ENCODE measurements at places on chromosomes 7 and 10.

- DNase-seq: no peak
Measured at GRCh38 chr7:17546592-17546991, 248.1 kb downstream of the AHR start.

GRCh38 chr10:79053481-79054202 is 15.1 kb upstream of the ZMIZ1 start:
- no peak for DNase-seq

- DNase-seq: no peak
Measured at GRCh38 chr10:99341248-99341647, 12.1 kb downstream of the CNNM1 start.

- no peak for DNase-seq
Measured at GRCh38 chr7:33757563-33758165, 147.7 kb upstream of the BMPER start.

DNA sequence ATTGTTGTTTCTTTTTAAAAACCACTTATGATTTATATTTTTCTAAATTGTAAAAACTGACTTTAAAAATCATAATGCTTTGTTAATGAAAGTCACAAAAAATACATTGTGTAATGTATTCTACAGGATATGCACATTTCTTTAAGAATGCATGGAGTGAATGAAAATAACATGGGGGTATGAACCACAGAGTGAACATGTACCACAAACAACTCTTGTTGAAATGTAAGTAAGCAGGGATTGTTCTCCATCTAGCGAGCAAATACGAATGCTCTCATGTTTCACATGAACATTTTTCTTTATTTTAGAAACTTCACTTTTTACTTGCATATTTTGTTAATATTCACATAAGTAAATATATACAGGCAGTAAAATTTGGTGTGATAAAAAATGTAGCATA is 35.6 kb upstream of the LAMB4 start:
- DNase-seq: no peak

- no peak for DNase-seq
Measured at GRCh38 chr7:22485189-22485588, 14.8 kb downstream of the STEAP1B start.

- DNase-seq: no peak
Measured at GRCh38 chr10:86284355-86285105, 82.1 kb downstream of the GRID1 start.

DNA sequence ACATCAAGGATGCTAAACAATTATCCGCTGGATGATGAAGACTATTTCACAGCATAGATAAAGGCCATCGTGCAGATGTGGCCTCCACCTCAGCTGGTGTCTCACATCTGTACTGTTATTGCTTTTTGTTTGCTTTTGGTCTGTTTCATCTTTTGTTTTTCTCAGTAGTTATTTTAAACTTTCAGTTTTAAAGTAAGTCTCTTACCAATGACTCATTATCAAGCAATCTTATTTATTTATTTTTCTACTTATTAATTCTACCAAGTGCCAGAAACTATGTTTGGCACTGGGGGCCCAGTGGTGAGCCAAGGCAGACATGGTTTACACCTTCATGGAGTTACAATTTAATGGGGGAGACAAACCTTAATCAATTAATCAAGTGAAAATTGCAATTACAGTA is 250.9 kb upstream of the TMEM72 start:
- DNase-seq: no peak

- DNase-seq: no peak
Measured at GRCh38 chr7:101166909-101167644, 1.7 kb upstream of the VGF start.

- DNase-seq: no peak
Measured at GRCh38 chr7:131244259-131244852, 83.3 kb upstream of the MKLN1 start.

DNA sequence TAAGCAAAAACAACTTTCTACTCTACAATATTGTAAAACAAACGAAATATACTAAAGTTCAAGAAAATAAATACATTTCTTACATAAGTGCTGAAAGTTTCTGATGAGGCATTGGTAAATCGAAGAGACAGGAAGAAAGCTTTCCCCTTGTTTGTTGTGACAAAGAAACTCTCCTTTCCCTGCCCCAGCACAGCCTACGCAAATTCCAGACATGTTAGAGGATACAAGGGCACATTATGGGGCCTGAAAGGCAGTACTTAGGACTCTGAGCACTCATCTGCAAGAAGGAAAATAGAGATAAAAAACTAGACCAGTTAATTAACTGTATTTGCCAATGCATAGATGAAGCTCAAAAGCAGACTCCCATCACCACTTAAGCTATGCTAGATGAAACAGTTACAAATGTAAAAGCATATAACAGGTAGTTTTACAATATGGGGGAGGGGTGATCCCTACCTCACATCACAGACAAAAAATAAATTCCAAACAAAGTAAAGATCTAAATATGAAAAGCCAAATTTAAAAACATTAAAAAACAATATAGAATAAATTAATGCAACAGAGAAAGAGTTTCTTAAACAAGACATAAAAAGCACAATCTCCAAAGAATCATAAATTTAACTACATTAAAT is 21.8 kb downstream of the ARHGAP19 start:
- no peak for DNase-seq

- peak; percentile 86 for DNase-seq
Measured at GRCh38 chr10:131997366-131998049, 15.8 kb upstream of the BNIP3 start.

- DNase-seq: no peak
Measured at GRCh38 chr10:80371467-80371866, 14.9 kb downstream of the DYDC2 start.

- no peak for DNase-seq
Measured at GRCh38 chr10:71086439-71087080, 125.8 kb upstream of the UNC5B start.

- DNase-seq: no peak
Measured at GRCh38 chr7:100466653-100467605, 2.9 kb upstream of the SPACDR start.

DNA sequence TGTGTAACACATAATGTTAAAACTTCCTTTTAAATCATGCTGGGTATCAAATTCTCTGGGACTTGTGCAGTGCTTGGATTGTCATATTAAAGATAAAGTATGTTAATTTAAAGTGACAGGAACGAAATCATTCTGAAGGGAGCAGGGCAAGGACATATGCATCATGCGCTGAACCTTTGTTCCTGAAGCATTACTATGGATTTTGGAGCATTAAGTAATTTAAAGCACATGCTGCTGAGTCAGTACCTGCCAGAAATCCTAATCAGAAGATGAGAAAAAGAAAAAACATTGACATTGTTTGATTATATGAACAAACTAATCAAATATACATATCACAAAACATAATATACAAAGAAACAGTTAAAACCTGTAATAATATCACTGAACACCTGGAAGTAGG is 101.4 kb downstream of the MICU1 start:
- DNase-seq: no peak

DNA sequence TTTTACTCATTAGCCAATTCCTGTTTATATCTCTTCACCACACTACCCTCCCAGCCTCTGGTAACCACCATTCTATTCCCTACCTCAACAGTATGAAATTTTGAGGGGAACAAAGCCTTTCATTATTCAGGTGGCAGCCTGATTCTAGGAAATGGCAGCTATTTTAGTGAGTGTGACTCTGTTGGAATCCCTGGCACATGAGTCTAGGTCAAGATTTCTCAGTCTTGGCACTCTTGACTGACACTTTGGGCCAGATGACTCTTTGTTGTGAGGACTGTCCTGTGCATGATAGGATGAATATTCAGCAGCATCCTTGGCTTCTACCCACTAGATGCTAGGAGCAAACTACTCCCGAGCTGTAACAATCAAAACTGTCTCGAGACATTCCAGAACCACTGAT is 322.8 kb upstream of the PHYHIPL start:
- no peak for DNase-seq

- no peak for DNase-seq
Measured at GRCh38 chr7:101501351-101501750, 127.7 kb downstream of the MYL10 start.

DNA sequence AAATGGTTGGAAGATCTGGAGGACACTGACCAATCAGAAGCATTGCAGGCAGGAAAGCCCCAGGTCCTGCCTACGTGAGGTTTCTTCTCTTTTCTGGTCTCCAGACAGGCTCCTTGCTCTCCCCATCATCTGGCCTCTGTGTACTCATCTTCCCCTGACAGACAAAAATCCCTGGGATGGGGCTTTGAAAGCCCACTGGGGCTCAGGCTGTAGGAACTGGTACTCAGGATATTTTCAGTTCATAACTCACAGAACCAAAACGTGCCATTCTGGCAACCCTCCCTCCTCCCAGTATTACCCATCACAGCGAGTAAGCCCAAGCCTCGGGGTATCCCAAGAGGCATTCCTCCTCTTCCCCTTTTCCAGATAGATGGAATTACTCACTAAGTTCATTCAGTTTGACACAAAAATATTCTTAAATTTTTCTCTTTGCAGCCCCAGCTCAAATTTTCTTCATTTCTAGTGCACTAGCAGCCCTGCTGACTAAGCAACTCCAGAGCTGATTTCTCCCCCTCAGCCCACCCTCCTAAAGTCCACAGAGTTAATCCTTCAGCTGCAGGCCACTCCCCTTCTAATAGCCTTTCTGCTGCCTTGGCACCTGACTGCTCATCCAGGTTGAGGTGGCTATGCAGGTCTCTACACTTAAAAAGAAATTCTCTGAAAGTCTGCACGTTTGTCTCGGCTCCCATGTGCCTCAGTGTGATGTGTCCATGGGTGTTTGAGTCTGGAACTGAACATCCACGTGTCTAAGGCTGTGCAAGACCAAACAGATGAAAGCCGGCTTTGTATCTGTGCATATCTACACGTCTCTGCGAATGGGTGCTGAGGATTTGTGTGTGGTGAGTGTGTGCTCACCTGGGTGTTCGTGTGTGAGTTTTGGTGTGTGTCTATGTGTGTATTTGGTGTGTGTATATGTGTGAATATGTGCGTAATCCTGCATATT is 331.4 kb downstream of the CCSER2 start:
- DNase-seq: no peak

- DNase-seq: no peak
Measured at GRCh38 chr10:119761106-119761505, 35.3 kb downstream of the INPP5F start.

DNA sequence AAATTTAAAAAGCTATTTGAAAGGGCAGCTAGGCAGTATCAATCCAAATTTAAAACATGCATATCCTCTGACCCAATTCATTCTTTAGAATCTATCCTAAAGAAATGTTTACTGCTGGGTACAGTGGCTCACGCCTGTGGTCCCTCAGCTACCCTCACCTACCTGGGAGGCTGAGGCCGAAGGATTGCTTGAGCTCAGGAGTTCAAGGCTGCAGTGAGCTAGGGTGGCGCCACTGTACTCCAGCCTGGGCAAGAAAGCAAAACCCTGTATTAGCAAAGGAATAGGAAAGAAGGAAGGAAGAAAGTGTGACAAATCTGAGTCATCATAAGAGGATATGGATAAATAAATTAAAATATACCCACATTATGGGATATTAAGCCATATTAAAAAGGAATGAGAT is 36.3 kb downstream of the C7orf33 start:
- no peak for DNase-seq

DNA sequence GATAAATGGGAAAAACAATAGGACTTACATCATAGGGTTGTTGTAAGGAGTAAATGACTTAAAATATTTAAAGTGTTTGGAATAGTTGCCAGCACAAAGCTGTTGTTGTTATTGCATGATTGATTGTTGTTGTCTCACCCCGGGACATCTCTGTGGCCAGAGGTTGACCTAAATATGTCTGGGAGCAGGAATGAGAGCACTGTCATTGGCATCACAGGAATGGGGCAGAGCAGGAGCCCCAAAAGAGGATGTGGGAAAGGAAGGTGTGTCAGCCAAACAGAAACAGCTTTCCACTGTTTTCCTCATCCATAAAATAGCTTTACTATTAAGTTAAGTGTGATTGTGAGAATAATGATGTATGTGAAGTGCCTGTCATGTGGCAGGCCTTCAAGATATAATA is 121.6 kb downstream of the TMEM168 start:
- no peak for DNase-seq

GRCh38 chr10:101161494-101162299 is 30.6 kb downstream of the TLX1 start:
- DNase-seq: no peak

DNA sequence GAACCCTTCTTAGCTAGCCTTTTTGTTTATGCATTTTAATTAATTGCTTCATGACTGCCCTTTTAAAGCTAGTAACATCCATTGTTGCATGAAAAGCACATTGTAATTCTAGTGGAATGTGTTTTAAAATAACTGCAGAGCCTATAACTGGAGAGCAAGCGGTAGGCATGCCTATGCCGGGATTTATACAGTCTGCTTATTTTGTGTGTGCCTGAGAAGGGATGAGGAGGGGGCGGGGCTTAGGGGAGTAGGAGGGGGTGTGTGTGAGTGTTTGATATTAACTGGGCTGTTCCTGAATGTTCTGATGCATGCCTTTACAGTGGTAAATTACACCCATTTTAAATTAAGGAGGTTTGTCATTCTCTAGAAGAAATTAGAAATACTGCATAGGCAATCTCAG is 208.1 kb downstream of the TCF7L2 start:
- DNase-seq: no peak

GRCh38 chr10:130862122-130862521 is 449.4 kb downstream of the TCERG1L start:
- DNase-seq: no peak

GRCh38 chr7:2496375-2496774 is 20.2 kb upstream of the GRIFIN start:
- no peak for DNase-seq

DNA sequence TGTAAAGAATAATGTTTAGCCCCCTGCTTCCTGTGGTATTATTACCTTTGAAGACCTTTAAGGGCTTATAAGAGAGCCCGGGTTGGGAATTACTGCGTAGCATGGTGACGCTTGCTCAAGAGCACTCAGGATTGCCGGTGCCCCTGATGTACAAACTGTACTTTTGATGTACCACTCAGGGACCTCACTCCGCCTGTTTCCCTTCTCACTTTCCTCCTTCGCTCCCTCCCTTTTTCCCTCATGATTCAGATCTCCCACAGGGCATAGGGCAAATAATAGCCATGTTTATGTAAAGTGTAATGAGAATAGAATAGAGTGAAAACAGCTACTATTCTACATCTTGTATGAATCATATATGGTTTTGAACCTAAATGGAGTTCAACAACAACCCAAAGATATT is 77.8 kb upstream of the PDCD4 start:
- DNase-seq: no peak

GRCh38 chr10:132412316-132413192 is 15.6 kb downstream of the PWWP2B start:
- no peak for DNase-seq

- no peak for DNase-seq
Measured at GRCh38 chr10:129780198-129780597, 183.9 kb downstream of the EBF3 start.

DNA sequence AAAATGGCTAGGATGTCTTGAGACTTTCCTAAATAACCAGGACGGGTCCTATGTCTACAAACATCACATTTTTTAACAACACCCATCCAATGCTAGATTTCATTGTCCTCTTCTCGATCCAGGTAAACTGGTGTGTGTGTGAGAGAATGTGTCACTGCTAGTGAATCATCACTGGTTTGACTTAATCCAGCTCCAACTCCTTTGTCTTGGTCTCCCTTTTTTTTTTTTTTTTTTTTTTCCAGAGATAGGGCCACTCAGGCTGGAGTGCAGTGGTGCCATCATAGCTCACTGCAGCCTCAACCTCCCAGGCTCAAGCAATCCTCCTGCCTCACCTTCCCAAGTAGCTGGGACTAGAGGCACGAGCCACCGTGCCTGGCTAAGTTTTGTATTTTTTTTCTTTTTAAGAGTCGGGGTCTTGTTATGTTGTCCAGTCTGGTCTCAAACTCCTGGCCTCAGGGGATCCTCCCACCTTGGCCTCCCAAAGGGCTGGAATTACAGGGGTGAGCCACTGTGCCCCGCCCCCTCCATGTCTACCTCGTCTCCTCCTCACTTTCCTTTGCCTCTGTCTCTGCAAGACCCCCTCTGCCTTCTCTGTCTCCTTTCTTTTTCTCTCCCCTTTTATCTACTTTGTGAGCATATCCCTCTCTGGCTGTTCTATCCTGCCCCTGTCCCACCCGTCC is 2.2 kb upstream of the UFSP1 start:
- no peak for DNase-seq

Data from LNCaP clone FGC (cell line).